ENCODE measurements at places on chromosomes 1 and 21.

DNA sequence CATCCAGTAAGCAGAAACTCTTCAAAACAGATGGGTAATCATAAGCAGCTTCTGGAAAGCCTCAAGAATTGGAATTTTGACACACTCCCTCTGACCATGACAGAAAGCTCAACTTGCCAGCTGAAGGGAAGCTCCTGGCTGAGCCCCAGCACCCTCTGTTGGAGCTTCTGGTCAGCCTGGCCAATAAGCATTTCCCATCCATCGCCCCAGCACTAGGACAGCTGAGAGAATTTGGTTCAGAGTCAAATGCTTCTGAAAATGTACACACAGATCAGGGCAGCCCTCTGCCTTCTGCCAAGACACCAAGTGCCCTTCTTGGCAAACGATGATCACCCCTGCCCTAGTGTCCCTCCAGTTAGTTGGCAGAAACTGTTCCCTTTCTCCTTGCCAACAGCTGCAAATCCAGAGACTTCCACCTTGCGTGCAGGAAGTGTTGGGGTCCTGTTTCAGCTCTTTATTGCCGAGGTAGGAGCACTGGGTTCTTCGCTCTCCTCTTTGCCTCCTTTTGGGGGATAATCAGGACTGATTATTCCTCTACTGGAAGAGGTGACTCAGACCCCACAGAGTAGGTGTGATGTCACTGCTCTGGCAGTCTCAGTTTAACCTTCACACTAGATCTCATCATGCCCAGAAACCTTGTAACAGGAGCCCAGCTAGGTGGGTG, 11.9 kb downstream of the PIGV start:
- DNase-seq = no peak

- DNase-seq = no peak
Measured at GRCh38 chr1:35691080-35691479, 27.6 kb downstream of the C1orf216 start.

DNA sequence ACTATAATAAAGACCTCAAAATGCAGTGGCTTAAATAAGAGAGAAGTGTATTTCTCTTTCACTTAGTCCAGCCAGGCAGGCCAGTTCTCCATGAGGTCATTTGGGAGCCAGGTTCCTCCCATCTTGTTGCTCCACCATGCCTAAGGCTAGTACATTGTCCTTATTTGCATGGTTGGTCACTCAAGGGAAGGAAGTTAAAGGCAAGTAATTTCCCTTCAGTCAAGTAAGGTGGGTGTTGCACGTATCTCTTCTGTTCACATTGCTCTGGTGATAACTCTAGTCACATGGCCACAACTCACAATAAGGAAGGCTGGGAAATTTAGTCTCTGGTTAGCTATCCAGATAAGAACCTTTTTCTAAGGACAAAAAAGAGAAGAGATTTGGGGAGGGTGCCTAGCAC, 27.2 kb upstream of the TADA1 start:
- DNase-seq = no peak

GRCh38 chr1:93353286-93353685, 7.6 kb downstream of the DR1 start:
- no peak for DNase-seq

DNA sequence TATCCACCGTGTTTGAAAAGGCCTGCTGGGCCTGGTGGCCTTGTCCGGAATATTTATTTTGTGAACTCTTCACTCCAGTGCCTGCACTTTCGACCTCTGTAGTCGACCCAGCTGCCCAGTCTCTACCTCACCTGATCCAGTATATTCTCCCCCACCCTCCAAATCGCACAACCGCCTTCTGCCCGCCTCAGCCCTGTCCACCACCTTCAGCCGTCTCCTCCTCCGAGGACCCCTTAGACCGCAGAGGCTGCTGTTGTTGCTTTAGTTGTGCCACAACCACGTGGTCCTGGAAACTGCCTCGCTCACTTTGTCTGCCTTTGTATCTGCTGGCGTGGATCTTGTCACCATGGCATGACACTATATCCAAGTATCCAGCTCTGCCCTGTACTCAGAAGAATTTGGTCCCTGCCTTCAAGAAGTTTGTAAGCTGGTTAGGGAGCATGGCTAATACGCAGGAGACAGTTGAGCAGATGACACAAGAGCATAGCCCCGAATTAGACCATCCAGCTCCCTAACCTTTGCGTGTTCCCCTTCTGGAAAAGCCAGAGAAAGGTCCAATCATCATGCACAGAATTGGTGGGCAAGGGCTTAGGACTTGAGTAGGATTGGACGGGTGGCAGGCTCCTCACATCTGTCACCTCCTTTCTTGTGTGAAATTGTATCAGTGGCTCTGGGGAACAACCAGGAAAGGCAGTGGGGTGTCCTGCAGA, 1.5 kb downstream of the PHGDH start:
- DNase-seq = no peak

DNA sequence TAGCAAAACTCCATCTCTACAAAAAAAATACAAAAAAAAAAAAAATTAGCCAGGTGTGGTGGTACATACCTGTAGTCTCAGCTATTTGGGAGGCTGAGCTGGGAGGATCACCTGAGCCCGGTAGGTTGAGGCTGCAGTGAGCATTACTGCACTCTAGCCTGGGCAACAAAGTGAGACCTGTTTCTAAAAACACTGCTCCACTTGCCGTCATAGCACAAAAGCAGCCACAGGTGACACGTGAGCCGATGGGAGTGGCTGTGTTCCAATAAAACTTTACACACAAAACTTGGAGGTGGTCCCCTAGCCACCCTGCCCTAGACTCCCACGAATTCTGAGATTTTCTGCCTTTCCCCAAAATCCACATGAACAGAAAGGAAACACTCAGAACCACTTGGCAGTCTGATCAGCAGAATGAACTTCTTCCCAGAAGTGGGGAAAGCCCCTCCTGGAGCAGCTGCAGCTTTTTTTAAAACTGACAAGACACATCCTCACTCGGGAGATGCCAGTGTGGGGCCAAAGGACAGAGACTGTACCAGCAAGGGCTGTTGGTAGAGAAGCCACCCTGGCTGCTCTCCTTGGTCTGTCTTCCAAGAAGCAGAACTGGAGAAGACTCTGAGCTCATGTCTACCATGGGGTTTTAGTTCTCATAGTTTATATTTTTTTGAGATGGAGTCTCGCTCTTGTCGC, 23.3 kb downstream of the PLEKHM2 start:
- no peak for DNase-seq

GRCh38 chr1:23601135-23601967, 42.0 kb upstream of the ID3 start:
- DNase-seq = no peak

GRCh38 chr1:178183796-178184195, 89.9 kb downstream of the RASAL2 start:
- DNase-seq = no peak

DNA sequence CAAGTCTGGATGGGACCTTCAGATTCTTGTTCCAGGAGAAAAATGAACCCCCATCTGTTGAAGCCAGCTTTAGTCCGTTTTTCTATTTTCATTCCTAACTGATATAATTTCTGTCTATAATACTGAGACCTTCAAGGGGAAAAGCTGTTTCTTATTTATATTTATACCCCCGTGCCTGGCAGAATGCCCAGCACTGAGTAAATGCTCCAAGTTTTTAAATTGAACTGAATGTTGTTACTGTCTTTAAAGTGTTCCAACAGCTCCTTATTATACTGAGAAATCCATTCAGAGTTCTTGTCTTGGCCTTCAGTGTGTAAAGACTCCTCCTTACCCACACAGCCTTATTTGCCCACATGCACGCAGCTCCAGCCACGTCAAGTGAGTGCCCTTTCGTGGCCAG, 178.6 kb upstream of the HMGB4 start:
- no peak for DNase-seq

DNA sequence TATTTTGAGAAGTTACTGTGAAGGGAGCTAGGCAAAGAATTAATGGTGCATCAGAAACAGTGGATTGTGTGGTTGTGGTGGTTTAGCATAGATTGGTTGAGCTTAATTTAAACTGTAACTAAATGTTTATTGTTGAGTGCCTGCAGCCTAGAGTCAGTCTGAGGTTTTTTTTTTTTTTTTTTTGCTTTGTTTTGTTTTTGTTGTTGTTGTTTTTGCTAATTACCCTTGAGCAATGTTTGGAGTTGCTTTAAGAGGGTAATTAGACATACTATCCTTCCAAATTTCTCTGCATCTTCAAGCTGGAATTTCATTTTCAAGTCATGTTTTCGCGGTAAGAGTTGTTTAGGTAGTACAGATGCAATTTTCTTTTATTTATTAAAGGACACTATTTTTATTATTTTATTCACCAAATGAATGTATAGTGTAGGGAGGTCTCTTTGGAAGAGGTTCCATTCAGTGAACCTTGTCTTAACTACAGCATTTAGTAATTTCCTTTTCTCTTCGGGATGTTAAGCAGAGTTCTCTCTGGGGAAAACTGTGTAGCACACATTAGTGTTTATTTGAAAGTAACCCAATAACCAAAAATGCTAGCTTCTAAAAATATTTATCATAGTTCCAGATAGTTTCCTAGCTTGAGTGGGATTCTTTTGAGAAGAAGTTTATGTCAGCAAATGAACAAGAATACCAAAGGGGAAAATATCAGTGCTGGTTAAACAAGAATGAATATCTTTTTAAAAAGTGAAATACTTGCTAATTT, 82.3 kb downstream of the CLIC4 start:
- no peak for DNase-seq

DNA sequence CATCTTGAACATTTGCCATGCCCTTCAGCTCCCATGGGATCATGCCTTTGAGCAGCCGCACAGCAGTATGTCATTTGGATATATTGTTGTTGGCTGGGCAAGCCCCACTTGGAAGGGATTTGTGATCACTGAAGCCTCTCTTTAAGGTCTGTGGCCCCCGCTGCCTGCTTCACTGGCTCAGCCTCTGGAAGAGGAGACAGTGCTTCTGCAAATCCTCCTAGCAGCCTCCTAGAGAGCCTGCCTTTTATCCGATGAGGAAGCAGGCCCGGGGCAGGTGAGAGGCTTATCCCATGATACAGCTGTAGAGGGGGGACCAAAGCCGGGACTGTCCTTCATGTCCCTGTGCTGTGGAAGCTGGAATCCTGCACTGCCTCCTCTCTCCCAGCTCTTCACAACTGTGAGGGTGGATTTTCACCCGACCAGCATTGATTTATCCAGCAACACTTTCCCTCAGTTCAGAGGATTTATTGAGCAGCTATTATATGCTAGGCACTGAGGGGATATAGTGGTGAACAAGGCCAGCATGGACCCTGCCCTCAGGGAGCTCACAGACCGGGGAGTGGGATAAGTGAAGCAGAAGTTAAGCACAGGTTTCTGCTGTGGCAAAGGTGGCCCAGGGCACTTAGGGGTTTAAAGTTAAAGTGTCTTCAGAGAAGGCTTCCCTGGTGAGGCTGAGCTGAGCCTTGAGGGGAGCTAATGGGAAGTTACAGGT, 3.9 kb downstream of the TMEM61 start:
- DNase-seq = no peak

DNA sequence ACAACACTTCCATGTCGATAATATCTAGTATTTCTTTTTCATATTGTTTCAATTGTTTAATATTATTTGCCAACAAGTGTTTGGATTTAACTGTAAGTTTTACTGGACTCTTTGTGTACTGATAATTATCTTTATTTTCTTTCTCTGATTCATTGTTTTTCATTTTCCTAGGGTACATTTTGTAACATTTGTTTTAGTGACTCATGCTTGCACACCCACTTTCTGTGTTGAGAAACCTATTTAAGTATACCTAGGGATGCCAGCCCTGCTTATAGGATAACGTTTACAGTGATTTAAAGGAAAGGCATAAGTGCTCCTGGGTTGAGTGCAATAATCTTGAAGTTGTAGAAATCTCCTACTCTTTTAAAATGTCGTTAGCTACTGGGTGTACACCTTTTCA, 1386.0 kb upstream of the ADGRL4 start:
- DNase-seq = no peak

- no peak for DNase-seq
Measured at GRCh38 chr1:160496334-160496733, 26.7 kb downstream of the SLAMF6 start.

DNA sequence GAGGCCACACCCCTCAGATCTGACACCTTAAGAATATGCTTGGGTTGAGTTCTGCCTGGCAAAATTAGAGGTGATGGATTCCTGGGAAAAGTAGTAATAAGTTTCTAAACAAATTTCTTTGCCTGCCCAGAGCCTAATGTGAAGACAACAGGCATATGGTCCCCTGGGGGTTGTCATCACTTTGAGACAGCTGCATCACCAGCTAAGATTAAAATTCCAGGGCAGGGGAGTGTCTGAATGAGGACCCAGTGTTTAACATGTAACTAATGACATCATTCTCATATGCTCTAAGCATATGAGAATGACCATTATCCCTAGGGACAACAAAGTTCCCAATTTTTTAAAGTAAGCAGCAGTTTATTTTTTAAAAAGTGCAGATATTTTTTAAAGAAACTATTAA, 432.2 kb downstream of the PCP4 start:
- no peak for DNase-seq

GRCh38 chr21:34675871-34676270, 7.1 kb downstream of the CLIC6 start:
- no peak for DNase-seq

DNA sequence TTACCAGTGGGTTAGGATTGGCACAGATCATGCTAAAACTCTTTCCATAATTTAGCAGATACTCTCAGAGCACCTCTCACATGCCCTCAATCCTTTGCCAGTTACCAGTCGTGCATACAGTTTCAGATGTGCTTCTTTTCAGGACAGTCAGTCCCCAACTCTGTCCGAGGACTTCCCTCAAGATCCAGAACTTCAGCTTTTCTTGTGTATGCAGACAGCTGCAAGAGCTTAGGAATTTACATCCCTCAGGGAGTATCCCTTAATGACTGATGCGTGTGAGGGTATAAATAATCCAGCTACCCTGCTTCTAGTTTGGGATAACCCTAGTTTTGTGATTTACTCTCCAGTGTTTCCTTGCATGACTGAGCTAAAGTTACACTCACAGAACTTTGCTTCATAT, 393.0 kb upstream of the PLXNA2 start:
- no peak for DNase-seq

GRCh38 chr1:218588540-218589172, 243.5 kb downstream of the TGFB2 start:
- no peak for DNase-seq

DNA sequence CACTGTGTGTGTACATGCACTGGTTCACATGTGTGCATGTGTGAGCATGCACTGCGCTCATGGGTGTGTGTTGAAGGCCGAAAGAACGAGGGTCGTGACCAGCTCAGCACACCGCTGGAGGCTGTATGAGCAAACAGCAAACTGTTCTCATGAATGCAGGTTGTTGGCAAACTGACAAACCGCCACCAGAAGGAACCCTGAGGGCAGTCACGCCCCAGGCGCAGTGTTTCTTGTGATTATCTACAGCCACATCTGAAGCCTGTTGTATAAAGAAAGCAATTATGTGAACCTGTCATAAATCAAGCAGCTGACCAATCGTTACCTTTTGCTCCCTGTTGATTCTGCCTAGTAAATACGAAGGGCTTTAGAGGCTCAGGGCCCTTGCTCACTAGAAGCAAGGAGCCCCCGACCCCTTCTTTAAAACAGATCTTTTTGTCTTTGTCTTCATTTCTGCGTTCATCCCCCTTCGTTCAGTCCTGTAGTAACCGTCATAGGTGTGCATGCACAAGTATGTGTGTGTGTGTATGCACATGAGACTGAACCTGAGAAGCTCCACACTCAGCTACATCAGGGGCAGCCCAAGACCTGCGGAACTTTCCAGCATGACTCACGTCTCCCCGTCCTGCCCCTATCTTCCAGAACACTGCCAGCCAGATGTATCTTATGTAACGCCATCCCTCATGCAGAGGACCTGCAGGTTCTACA, 16.8 kb upstream of the RIPK4 start:
- no peak for DNase-seq

Data from activated T-helper 1 cell treated with anti-CD3 and anti-CD28 coated beads, Interleukin-2, amount 50 U/mL, for 16 hours (primary cell).